ENCODE measurements at places on chromosomes 11 and 22.

DNA sequence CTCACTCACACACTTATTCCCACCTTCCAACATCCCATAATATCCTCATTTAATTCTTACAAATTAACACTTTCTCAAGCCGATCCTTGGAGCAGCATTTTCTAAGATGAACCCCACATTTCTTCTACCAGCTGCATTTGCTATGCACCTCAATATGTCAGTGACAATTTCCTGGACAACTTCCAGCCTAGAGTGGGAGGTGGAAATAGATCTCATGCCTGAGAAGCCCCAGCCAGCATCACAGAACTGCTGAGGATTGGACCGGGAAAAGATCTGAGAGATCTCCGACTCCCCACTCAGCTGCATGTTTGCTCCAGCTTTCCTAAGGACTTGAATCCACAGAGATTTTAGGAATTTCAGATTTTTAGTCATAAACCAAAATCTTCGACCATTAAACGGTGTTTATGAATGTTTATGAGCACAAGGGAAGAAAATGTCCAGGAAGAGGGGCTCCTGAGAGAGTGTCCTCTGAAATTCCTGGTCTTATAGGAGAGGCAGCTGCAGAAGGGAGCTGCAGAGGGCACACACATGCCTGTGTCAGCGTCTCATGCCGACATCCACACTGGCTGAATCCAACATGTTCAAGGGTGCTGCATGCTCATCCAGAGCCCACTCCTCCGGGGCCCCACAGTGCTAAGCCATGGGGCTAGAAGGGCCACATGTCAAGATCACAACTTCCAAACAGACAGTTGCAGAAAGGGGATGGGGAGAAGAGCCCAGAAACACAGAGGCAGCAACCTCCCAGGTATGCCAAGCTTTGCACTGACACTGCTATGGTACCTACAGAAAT, 68.6 kb downstream of the MICAL3 start:
- DNase-seq: no peak

GRCh38 chr11:12137938-12138731, 27.7 kb downstream of the MICAL2 start:
- peak; percentile 91 for DNase-seq

DNA sequence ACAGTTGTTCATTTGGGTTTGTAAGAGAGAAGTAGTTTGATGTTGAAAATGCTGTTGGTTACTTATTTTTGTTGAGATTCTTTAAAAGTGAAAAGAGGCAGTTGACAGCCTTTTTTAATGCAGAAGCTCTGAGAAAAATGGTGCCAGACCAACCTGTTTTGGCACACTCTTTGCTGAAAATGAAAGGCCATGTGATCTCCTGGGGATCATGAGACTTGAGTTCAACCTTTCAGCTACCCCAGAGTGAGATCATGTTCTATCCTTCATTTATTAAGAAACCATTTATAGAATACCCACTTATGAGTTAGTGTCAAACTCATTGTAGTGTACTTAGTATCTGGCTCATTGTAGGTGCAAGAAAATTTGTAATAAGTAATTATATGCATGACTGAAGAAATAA, 196.2 kb downstream of the MAML2 start:
- DNase-seq: no peak

GRCh38 chr11:130227373-130227772, 67.8 kb downstream of the ST14 start:
- no peak for DNase-seq

GRCh38 chr11:20015529-20016427, 144.5 kb downstream of the DBX1 start:
- DNase-seq: no peak

DNA sequence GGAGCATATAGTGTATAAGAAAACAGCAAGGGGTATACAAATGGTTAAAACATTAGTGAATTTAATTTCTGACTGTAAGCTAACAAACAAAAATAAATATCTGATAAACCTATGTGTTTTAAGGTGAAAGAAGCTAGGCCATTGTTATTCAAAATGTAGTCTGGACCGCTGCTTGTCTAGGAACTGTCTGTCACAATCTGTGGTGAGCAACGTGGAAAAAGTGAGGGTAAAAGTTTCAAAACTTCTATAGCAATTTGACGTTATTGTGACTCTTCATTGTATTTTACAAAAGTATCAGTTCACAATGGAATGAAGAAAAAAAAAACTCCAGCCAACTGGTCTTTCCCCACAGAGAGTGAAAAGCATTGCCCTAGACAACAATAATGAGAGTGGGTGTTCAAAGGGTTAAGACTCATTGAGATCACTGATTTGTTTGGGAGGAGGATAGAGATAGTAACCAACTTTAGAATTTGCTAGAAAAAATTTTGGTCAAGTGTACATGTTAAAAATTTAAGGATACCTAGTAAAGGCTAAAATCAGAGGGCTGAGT, 79.1 kb downstream of the UVRAG start:
- no peak for DNase-seq

DNA sequence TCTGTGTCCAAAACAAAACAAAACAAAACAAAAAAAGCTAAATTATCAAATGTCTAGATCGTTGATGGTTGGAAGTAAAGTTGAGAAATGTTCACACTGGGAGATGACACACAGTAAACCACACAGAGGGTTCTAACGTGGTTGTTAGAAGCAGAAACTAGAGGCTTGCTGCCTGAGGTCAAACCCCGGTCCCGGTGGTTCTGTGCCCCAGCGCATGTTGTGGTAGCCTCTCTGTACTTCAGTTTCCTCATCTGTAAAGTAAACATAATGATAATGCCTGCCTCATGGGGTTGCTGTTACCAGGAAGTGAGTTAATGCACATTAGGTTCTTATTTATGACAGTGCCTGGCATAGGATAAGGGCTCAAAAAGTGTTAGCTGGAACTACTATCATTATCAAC, 33.4 kb downstream of the PPARA start:
- no peak for DNase-seq

- DNase-seq: no peak
Measured at GRCh38 chr22:22897091-22897490, 9.5 kb downstream of the IGLL5 start.

- DNase-seq: no peak
Measured at GRCh38 chr11:93611836-93612677, 49.4 kb upstream of the CEP295 start.

DNA sequence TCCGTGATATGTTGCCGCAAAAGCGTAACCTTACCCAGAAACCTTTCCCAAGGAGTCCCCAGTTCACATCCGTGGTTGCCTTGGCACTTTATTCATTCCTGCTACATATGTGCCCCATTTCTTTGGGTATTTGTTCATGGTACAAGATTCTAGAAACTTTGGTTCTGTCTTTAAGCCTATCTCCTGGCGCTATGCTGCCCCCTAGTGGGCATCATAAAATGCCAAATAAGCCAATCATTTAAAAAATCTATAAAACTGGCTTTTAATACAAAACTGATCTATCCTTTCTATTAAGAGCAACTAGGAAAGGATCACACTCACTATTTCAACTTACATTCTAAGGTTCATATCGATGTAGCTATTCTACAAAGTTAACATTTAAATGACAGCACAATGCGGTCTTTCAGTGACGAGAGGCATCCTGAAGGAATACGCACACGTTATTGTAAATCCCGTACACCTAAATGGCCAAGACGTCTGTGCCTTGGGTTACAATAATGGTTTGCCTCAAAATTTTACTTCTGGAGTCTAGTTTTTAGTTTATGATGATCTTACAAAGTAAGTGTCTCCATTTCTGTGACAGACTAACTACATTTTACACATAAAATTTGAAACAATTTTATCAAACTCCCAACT, 16.2 kb downstream of the PIWIL3 start:
- DNase-seq: peak; percentile 66

DNA sequence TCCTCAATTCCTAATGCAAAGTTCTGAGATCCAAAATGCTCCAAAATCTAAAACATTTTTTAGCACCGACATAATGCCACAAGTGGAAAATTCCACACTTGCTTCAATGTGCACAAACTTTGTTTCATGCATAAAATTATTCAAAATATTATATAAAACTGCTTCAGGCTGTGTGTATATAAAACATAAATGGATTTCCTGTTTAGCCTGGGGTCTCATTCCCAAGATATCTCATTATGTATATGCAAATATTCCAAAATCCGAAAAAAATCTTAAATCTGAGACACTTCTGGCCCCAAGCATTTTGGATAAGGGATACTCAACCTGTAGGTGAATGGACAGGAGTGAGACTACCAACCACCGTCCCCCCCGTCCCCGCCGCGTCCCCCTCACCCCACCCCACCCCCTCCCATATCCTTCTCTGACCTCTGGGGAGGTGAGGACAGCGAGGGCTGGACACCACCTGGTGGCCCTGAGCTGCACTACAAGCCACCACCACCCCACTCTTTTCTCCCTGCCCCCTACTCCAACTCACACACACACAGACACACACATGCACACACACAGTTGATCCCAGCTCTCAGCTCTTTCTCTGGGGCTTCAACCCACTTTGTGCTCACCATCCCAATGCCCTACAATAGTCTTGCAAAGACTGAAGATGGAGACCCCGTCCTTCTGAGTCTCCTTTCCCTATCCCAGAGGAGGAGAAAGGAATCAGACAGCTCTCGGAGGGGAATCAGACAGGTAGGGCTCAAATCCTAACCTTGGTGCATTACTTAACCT, 101.0 kb downstream of the PDE2A start:
- DNase-seq: peak; percentile 66

- DNase-seq: peak; percentile 23
Measured at GRCh38 chr22:24526191-24526590, 28.7 kb downstream of the GUCD1 start.

DNA sequence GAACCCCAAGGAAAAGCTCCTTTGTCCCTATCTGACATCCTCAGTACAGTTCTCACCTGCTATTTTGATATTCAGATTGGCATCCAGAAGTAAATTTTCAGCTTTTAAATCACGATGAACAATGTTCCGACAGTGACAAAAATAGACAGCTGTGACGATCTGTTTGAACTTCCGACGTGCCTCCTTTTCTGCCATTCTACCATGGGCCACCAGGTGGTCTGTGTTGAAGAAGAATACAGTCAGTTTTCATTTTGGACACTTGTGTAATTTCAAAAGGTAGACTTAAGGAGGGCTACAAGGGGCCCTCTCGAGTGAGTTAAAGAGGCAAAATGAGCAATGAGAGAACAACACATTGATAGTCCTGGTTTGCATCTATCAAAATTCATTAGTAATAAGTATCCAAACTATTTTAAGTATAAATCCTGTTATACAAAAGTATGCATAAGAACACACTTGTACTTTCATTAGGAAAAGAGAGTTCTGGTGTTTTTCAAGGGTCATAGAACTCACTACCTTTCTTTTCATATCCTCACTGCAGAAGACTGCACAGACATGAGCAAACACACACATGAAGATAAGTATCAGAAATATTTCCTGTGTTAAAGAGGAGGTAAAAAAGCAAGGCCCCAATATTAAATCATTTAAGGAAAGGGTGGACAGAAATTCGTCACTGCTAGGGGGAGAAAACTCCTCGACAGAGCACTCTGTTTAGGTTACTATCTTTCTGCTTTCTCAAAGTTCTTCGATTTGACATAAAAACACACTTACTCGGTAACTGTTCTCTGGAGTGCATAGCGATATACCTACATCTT, 89.9 kb upstream of the APOA1 start:
- peak; percentile 43 for DNase-seq

DNA sequence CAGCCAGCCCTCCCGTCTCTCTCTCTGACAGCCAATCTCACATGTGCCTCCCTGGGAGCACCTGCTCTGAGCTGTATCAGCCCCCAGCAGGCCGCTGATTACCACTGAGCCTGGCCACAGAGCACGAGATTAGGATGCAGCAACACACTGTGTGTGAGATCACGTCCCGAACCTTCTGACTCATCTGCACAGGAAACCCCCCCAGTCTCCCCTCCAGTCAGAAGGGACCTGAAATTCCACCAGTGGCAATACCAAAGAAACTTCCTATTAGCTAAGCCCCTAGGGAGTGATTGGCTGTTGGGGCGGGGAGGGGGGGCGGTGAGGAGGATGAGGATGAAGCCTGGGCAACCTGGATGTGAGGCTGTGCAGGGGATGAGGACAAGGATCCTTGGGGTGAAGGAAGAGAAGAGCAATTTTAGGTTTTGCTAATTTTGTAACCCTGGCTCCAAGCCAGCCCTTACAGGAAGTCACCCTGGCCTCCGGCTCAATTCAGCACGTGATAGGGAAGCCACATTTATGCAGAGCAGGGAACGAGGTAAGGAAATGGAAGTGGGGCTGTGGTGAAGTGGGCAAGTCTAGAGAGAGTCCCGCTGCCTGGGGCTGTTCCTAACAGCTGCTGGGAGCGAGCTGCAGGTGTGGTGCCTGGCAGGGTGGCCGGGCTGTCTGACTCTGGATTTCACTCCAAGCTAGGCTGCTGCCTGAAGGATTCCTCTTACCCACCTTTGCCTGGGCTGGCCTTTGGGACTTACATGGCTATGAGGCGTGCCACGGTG, 1.9 kb downstream of the SLC43A3 start:
- peak; percentile 95 for DNase-seq

DNA sequence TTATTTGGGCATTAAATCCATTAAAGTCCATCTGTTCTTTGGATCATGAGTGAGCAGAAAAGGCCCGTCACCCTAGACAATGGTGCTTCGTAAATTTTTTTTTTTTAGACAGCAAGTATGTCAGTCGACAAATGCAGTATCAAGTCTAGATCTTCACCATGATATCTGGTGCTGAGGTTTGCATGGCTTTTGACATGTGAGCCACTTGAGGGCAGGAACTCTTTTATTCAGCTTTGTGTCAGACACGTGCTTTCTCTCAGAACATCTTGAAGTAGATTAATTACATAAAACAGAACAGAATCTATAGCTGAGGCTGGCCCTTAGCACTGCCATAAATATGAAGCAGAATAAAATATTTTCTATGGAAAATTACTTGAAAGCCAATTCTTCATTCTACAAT, 62.9 kb upstream of the CARD18 start:
- DNase-seq: no peak

- peak; percentile 85 for DNase-seq
Measured at GRCh38 chr11:61733120-61733978, 19.1 kb upstream of the MYRF start.

GRCh38 chr11:55707029-55707428, 45.0 kb downstream of the OR4C6 start:
- peak; percentile 43 for DNase-seq

DNA sequence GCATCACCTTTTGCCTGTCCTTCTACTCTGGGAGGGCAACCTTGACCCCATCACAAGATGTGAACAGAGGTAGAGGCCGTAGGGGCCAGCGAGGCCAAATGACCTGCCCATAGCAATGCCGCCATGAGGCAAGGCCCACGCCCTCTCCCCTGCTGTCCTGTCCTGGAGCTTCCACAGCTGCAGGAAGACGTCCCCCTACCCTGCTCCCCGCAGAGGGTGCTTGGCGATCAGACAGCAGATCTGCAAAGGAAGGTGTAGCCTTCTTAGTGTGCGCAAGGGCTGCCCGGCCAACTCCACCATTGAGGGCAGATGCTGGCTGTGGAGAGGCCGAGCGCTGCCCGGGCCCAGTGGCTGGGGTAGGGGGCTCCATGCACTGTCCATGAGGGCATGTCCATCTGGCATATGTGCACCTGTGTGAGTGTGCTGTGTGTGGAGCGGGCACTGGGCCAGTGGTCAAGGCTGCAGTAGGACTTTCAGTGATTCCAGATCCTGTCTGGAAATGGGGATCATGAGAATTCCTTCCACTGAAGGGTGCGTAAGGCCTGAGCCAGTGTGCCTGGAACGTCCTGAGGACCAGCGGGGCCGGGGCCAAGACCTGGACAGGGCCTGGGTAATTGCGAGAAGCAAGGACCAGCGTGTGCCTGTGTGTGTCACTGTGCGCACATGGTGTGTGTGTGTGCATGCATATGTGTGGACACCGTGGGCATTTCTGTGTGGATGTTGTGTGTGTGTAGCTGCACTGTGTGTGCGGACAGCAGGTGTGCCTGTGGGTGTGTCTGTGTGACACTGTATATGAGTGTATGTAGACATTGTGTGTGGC, 11.0 kb downstream of the TRPM5 start:
- no peak for DNase-seq

- no peak for DNase-seq
Measured at GRCh38 chr11:66325263-66325671, 8.4 kb upstream of the CD248 start.

- DNase-seq: no peak
Measured at GRCh38 chr22:40920526-40920925, 30.7 kb upstream of the RBX1 start.
